ENCODE measurements at places on chromosomes 11 and 22.

- no peak for DNase-seq
These were observed 772 bp downstream of the NAV2 start for GRCh38 chr11:19713196-19714021.

- no peak for DNase-seq
These were observed 193.6 kb downstream of the AASDHPPT start for GRCh38 chr11:106271086-106271485.

DNA sequence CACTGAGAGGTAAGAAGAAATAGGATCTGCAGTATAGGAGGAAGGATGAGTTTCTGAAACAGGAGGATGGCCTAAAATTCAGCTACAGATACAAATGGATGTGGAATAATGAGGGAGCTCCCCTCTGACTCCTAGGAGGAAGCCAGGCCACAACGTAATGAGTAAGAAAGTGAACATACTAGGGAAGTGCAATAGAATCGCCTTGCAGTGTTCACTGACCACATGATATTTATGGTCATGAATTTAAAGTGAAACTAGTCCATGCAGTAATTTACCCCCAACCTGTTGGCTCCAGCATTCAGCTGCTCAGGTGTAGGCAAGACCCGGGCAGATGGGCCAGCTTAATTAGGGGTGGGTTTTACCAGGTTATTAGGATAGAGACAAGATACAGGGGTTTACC is 101.7 kb downstream of the DEUP1 start:
- no peak for DNase-seq

DNA sequence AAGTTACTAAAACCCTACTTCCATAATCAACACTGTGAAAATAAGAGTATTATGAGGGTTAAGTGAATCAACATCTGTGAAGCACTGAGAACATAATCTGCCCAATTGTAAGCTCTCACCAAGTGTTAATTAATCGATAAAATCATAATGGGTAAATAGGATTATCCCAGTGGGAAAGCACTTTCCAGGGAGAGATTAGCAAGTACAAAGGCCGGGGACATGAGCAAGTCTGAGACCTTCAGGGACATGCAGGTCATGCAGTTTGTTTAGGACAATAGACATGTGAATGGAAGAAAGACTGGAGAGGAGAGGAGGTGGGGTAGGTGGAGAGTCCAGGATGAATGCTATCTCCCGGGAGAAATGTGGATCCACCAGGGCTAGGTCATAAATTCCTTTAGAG is 57.8 kb upstream of the FIBIN start:
- DNase-seq: no peak

GRCh38 chr11:133166662-133167061 is 365.6 kb downstream of the OPCML start:
- no peak for DNase-seq

DNA sequence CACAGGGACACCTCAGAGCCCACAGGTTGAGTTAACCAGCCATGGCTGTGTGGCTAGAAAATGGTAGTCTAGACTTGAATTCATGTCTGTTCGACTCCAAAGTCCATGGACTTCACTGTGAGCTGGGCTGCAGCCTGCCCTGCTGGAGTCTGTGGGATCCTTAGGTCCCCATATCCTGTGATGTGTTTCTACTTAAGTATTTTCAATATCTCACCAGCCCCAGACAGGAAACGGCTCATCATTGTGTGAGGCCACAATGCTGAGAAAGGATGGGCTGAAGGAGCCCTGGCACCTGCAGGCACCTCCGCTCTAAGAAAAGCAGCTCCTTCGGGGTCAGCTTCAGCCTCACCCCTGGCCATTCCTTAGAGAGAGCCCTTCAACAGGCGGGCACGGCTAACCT is 93.1 kb downstream of the NAT10 start:
- DNase-seq: no peak

- DNase-seq: no peak
These were observed 7.0 kb downstream of the CD81 start for GRCh38 chr11:2383852-2384804.

DNA sequence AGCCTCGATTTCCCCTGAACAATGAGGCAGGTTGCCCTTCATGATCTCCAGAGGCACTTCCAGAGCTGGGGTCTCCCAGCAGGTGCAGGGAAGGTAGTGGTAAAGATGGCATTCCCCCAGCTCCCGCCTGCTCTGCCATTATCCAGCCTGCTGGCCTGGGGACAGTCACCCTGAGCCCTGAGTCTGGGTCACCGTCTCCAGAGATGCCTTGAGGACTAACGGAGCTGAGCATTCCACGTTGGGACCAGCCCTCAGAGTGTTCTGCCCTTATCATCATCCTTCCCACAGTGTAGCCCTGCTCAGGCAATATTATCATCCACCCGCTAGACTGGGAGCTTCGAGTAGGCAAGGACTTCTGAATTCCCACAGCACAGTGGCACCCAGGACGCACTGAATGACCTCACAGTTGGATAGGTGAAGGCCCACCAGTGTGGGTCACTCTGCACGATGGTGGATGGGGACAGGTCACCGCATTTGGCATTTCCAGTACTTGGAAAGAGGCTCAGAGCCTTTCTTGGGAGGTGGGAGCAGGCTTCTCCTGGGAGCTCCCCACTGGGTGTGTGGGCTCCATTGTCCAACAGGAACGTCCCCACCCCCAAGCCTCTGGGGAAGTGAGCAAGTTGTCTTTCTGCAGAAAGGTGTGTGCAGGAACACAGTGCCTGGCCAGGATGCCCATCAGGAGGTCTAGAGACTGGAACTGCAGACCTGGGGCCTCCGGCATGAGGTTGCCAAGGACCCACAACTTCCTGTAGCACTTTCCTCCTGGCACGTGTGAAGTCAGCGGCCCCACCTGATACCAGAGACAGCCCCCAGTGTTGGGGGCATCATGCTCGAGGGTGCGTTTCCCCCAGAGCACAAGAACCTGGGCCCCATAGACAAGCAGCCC is 51.4 kb upstream of the WNT7B start:
- DNase-seq: no peak

DNA sequence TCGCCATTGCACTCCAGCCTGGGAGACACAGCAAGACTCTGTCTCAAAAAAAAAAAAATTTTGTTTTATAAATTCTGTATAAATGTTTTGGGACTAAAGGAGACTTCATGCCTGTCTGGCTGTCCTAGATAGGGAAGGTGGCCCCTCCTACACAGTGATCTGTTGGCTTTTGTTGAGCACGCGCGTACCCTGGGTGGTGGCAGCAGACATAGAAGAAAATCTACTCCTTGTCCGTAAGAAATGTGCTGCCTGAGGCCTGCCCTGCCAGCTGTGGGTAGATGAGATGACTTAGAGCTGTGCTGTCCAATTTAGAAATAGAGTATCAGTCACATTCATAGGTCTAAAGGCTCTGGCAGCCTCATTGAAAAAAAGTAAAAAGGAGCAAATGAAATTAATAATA is 37.0 kb downstream of the AP2A2 start:
- DNase-seq: no peak

- no peak for DNase-seq
These were observed 16.0 kb upstream of the POU2AF1 start for GRCh38 chr11:111395081-111395480.

DNA sequence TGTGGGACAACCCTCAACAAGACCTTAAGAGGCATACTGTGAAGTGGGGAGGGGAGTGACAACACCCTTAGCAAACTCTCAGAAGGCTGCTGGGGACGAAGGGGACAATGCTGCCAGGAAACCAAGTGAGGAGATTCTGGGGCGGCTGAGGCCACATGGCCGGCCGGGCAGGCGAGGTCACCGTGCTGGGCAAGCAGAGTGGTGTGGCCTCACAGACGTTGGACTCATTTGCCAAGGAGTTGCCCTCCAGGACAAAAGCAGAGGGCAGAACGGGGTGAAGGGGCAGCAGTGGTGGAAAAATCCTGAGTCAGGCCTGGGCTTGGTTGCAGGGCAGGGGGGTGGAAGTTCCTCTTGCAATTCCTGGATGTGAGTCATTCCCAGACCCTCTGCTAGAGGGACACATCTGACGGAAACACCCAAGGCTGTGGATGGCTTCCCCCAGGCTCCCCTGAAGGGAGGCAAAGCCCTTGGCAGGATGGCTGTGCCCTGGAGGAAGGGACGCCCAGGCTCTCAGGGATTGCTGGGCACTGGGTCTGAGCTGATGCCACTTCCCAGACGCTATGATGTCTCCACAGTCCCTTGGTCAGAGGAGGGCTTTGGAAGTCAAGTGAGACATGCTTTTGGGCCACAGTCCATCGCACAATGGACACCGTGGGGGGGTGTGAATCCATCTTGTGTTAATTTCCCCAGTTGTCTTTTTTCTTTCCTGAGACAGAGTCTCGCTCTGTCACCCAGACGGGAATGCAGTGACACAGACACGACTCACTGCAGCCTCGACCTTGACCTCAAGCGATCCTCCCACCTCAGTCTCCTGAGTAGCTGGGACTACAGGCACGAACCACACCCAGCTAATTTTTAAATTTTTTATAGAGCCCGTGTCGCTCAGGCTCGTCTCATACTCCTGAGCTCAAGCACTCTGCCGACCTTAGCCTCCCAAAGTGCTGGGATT is 16.2 kb upstream of the SHANK3 start:
- peak; percentile 83 for DNase-seq

DNA sequence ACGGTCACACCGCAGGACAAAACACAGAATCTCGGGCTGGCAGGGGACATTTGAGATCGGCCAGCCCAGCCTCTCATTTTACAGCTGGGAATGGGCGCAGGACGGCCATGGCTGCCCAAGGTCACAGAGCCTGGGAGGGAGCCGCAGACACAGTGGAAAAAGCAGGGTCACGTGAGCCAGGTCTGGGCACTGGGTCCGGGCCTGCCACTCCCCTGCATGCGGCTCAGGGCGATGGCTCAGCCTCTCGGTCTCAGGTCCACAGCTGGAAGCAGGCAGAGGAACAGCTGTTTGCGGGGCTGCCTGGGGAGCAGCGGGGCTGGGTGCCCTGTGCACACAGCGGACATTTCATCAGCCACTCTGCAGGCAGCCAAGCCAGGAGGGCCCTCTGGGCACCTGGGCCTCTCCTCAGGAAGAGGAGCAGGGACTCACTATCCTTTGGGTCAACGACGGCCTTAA is 10.4 kb upstream of the PPARA start:
- no peak for DNase-seq

GRCh38 chr11:1597331-1597993 is 632 bp downstream of the KRTAP5-2 start:
- DNase-seq: no peak

DNA sequence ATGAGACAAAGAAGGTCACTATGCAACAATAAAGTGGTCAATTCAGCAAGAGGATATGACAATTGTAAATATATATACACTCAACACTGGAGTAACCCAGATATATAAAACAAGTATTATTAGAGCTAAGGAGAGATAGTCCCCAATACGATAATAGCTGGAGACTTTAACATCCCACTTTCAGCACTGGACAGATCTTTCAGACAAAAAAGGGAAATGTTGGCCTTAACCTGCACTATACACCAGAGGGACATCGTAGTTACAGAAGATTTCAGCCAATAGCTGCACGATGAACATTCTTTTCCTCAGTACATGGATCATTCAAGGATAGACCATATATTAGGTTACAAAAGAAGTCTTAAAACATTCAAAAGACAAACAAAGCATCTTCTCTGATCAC is 29.9 kb downstream of the PIWIL3 start:
- DNase-seq: no peak

DNA sequence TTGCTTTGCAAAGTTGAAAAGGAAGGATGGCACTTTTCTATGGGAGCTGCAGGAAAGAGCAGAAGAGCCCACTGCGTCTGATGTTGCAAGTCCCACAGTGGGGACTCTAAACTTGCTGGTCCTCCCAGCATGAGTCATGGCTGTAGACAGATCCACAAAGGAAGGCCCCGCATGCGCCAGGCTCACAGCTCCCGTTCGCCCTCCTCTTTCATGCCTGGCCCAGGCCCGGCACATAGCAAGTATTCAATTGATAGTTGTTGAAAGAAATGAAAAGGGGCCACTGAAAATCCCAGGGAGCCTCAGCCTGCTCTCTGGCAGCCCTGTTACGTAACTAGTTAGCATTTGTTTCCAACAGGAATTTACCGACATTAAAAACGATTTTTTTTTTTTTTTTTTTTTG is 18.9 kb downstream of the AP1B1 start:
- no peak for DNase-seq

GRCh38 chr22:32024796-32025195 is 18.3 kb upstream of the SLC5A1 start:
- no peak for DNase-seq

- no peak for DNase-seq
These were observed 489.2 kb upstream of the CNTN5 start for GRCh38 chr11:98531576-98531975.

GRCh38 chr11:70834277-70834940 is 418.0 kb downstream of the SHANK2 start:
- DNase-seq: no peak

GRCh38 chr11:3381794-3382193 is 2.8 kb upstream of the ZNF195 start:
- no peak for DNase-seq

GRCh38 chr11:111532365-111532709 is 8.2 kb upstream of the LAYN start:
- DNase-seq: no peak

GRCh38 chr22:37658133-37659065 is at the start of gene PDXP:
TSS of gene PDXP (plus strand) at chr22:37658723. CDS start at chr22:37658783, 60 bp downstream.
- DNase-seq: peak; percentile 96

DNA sequence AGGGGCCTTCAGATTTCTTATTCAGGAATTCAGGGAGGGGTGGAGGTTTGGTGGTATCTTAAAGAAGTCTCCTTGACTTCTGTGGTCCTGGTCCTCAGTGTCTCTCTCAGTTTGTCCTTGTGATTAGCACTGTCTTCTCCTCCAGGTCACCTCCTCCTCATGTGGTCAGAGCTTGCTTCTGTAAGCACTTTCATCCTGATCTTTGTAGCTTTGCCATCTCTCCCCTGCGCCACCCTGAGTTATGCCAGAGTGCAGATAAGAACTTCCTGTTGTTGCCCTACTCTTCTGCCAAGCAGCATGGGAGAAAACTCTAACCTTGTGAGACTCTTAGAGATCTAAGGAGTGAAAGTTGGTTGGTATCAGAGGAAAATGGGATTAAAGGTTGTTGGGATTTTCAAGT is 30.9 kb downstream of the MICAL2 start:
- no peak for DNase-seq

DNA sequence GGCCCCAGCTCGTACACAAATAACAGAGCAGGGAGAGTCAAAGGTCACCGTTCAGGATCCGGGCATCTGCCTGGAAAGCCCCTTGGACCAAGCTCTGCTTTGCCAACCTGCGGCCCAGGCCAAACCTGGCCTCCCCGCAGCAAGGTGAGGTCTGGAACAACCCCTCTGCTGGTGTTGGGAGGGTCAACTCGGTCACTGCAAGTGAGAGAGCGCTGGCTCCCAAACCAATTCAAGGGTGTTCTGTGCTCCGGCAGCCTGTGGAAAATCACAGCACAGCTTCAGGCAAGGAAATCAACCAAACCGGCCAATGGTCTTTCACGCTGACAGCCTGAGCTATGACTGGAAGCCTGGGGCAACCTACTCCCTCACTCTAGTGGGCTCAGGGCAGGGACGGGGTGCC is 63.4 kb downstream of the MYH9 start:
- no peak for DNase-seq

GRCh38 chr22:18091478-18091877 is 13.7 kb downstream of the PEX26 start:
- no peak for DNase-seq

DNA sequence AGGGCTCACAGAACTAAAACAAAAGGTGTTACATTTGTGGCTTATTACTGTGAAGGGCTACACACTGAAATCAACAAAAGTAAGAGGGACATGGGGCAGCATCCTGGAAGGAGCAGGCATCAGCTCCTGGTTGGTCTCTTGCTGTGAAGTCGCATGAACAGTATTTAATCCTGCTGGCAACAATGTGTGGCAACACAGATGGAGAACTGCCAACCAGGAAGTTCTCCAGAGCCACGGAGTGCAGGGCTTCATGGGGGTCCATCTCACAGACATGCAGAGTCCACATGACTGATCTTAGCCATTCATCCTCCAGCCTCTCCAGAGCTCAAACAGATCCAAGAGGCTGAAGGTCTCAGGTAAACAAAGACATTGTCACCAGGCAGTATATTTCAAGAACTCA is 32.8 kb upstream of the FGF3 start:
- DNase-seq: no peak
